Fibroblast of the aortic adventitia (primary cell): ENCODE measurements at places on chromosomes 7 and 10. TPM values are rescaled to one million over a fixed set of nuclear protein-coding genes. Genes with fewer than 3 reads are reported as not detected.

Gene CYP3A4
- not detected in 2 replicates for total RNA-seq

Gene CADPS2
- total RNA-seq: 16.0 and 26.9 TPM in 2 replicates

Gene ASZ1
- not detected in 2 replicates for total RNA-seq

Gene PNLIPRP3
- total RNA-seq: not detected in 2 replicates

Gene PTPRZ1
- total RNA-seq: 0.72 and 3.8 TPM in 2 replicates

Gene SH2D4B
- not detected in 2 replicates for total RNA-seq

Gene ANKRD30A
- not detected in 2 replicates for total RNA-seq

Gene CAMK2B
- 6.4 TPM in 1 of 2 replicates, not detected in the other for total RNA-seq

Gene SUN3
- total RNA-seq: not detected in 2 replicates

Gene EN2
- under 0.01 TPM in 1 of 2 replicates, not detected in the other for total RNA-seq

Gene DDC
- not detected in 2 replicates for total RNA-seq

Gene GRID1
- total RNA-seq: not detected in 2 replicates

Gene SEMA3E
- total RNA-seq: 0.98 and 16.1 TPM in 2 replicates

Gene PKD2L1
- not detected in 2 replicates for total RNA-seq

Gene CTTNBP2
- 3.9 and 11.9 TPM in 2 replicates for total RNA-seq

Gene CALU
- 624 and 625 TPM in 2 replicates for total RNA-seq

Gene PLEKHS1
- not detected in 2 replicates for total RNA-seq

Gene BTBD16
- total RNA-seq: 0.09 TPM in 1 of 2 replicates, not detected in the other
